ENCODE measurements at places on chromosomes 1 and 21.

DNA sequence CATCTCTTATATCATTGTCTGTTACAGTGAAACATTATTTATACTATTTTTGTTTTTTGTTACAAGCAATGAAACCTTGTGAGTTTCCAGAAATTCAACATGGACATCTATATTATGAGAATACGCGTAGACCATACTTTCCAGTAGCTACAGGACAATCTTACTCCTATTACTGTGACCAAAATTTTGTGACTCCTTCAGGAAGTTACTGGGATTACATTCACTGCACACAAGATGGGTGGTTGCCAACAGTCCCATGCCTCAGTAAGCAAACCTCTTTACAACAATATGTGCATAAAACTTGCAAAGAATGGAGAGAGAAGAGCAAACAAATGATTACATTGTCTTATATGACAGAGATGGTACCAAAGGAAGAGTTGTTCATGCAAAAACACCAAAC is 22.4 kb downstream of the CFHR4 start:
- no peak for DNase-seq

GRCh38 chr1:22379566-22379965 is 72.1 kb upstream of the ZBTB40 start:
- no peak for DNase-seq

GRCh38 chr1:200082329-200082728 is 54.8 kb downstream of the NR5A2 start:
- DNase-seq = no peak

DNA sequence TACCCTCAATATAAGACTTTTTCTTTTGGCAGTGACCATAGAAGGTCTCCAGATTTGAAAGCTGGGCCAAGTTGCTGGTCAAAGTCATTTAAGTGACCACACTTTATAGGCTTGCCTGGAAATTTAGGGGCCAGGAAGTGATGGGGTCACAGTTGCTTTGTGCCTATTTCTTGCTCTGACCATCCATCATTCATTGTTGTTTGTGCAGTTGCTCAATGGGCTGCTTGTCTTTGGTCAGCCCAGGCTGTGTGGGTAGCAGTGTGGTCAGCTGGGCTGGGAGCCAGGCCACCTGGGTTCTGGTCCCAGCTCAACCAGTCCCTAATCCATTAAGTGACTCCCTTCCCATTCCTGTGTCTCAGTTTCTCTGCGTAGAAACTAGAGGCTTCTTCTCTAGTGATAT is 2.1 kb upstream of the OTUD7B start:
- no peak for DNase-seq

GRCh38 chr1:246878551-246878950 is 53.2 kb downstream of the AHCTF1 start:
- no peak for DNase-seq

- no peak for DNase-seq
Measured at GRCh38 chr21:30194701-30195299, 21.1 kb downstream of the CLDN8 start.

- DNase-seq = no peak
Measured at GRCh38 chr1:227763246-227764018, 28.2 kb downstream of the SNAP47 start.

DNA sequence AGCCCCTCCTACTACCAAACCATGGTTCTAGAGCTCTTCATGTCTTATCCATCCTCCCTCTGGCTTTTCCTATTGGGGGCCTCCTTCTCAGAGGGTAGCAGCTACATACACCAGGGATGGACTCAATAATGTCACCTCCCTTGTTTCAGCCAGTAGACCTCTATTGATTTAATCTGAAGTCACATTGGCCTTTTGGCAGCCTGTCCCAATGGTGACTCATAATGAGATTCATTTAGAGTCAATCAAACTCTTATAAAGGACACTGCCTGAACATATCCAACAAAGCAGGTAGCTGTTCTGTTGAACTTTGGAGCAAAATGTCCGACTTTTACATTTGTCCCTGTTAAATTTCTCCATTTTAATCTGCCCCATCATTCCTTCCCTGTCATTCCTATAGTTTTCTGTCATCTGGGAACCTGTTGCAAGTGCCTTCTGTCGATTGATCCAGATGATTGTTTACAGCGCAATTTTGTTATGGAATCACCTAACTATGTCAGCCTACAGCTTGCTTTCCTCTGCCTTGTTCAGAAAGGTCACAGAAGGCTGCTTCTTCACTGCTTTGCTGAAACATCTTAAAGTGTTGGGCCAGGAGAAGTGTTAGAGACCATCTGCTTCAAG is 105.9 kb downstream of the ETS2 start:
- DNase-seq = no peak

GRCh38 chr1:236429715-236430274 is 35.7 kb downstream of the EDARADD start:
- no peak for DNase-seq

GRCh38 chr1:203478986-203479385 is 3.4 kb downstream of the PRELP start:
- no peak for DNase-seq

DNA sequence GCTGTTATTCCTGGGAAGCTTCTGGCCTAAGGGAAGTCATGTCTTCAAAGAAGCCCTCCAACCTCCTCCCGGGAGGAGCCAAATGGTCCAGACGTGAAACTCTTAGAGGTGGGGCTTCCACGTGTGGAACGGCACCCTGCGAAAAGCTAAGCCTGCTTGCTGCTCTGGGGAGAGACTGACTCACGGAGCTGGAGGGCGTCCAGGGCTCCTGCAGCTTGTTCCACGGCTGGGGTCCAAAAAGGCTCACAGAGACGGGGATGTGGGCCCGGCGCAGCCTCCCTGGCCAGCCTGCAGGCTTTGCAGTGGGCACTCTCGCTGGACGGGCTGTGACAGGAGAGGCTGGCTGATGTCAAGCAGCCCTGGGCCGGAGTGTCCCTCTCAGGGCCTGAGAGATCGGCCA is 105.1 kb downstream of the COLGALT2 start:
- no peak for DNase-seq

GRCh38 chr1:1925437-1926345 is 6.6 kb upstream of the TMEM52 start:
- DNase-seq = no peak

DNA sequence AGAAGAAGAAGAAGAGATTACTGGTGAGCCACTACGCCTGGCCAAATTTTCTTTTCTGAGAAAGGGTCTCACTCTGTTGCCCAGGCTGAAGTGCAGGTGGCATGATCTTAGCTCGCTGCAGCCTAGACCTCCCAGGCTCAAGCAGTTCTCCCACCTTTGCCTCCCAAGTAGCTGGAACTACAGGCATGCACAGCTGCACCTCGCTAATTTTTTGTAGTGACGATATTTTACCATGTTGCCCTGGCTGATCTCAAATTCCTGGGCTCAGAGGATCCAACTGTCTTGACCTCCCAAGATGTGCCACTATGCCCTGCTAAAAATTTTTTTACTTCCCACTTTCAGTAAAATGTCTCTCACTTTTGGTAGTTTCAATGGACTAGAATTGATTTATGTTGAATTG is 24.4 kb downstream of the TMEM200B start:
- no peak for DNase-seq

- DNase-seq = no peak
Measured at GRCh38 chr1:40392221-40392620, 18.7 kb downstream of the SMAP2 start.

DNA sequence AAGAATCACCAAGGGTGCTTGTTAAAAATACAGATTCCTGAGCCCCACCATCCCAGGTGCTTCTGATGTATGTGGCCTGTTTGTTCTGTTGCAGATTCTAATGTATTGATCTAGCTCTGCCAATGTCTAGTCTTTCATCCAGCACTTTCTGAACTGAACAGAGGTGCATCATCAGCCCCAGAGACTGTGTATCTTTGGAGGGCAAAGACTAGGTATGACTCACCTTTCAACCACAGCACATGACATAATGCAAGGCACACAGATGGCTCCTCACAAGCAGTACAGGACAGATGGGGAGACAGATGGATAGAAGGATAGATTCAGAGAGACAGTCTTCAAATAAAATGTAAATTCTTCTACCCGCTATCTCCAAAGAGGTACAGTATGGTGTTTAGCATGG is 32.3 kb downstream of the CD58 start:
- DNase-seq = no peak

DNA sequence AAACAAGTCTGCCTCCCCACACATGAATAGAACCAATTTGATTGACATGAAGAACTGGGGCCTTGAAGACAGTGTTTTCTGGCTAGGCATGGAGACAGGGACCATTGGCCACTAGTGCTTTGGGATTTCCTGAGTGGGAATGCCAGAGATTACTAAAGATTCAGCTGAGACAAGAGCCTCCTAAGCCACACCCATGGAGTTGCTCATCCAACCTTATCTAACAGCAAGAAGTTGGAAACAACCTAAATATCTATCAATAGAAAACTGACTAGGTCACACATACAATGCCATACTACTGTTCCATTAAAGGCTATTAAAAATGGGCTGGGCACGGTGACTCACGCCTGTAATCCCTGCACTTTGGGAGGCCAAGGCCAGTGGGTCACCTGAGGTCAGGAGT is 184.1 kb downstream of the ZBTB18 start:
- DNase-seq = no peak
